ENCODE measurements at places on chromosomes 5 and 9.

DNA sequence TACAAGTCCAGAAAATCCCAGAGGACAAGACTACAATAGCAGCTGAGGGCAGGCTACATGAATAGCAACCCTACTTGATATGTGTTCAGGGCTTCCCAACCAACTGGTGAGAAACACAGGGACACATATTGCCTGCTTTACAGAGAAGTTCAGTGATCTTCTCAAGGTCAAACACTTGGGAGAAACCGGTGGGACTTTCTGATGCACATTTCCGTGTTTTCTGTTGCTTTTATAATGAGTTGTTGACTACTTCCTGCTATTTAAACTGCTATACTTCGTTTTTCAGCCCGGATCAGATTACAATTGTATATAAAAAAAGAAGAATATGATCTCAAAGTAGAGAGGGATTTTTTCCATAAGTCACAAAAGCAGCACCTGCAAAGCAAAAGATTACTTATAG, 175.1 kb downstream of the SNX18 start:
- no peak for DNase-seq

DNA sequence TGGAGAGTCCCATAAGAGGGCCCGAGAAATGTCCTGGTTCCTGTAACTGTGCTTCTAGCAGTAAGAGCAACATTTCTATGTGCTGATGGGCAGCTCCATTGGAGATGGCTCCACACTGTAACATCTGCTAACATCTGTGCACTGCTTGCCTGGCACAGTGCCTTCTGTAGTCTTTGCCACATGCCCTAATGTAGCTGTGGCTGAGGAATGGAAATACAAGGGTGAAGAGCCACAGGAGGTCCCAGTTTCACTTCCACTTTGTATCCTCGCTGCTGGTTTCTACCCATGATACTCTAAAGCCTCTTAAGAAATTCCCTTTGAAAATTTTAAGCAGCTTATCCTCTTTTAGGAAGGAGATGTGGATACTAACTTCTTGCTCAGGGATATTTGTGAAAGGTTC, 97.4 kb downstream of the HOMER1 start:
- DNase-seq: no peak

GRCh38 chr9:120715389-120715924, 1.2 kb upstream of the MEGF9 start:
- no peak for DNase-seq

GRCh38 chr9:128148509-128149000, 698 bp upstream of the LCN2 start:
- DNase-seq: no peak
